Activated CD8-positive, alpha-beta memory T cell treated with anti-CD3 and anti-CD28 coated beads, Interleukin-2, amount 50 U/mL, for 48 hours (primary cell): ENCODE measurements at places on chromosomes 16 and 17.

DNA sequence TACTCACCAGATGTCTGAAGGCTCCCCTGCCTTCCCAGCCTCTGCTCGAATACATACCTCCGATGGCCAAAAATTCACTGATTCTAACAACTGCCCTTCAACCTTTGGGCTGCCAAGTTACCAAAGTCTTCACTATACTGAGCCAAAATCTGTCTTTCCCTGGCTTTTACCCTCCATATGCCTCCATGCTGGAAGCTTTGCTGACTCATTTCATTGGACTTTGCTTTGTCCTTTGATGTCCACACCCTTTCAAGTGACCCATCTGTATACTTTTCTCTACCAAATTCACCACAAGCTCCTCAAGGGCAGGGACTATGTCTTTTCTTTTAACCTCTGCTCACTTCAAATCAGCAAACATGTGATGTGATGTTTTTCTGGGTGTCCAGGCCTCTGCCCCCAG lies 21.0 kb upstream of the MTMR4 start:
- no peak for DNase-seq

- no peak for DNase-seq
Measured at GRCh38 chr16:89973235-89973634, 24.7 kb downstream of the DEF8 start.

GRCh38 chr17:29567554-29568330 lies 759 bp upstream of the TP53I13 start:
- peak; percentile 88 for DNase-seq

DNA sequence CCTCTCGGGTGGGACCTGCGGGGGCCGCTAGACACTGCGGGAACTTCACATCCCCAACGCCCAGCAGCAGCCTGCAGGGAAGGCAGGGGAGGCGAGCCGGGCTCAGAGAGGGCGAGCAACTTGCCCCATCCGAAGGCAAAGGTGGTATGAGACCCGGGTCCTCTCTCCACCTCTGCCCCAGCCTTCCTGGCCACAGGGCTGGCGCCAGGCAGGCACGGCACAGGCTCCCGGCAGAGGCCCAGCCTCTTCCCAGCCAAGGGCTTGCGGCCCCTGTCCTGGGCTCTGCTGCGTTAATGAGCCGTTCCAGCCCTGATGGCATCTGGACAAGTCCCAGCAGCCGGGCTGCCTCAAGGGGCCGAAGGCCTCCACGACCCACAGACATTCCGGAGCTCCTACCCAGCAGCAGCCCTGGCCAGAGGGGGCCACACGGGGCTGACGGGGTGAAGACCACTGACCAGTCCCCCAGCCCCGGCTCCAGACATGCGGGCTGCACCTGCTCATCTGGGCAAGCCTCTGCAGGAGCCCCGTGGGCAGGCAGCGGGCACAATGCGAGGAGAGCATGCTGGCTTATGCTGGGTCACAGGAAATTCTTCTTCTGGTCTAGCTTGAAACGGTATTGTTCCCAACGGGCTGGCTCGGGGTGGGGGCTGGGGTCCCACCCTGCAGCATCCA lies 1.2 kb upstream of the HS3ST6 start:
- DNase-seq = no peak

GRCh38 chr16:28072087-28072486 lies 8.6 kb upstream of the GSG1L start:
- no peak for DNase-seq

- no peak for DNase-seq
Measured at GRCh38 chr16:16014329-16015224, 65.2 kb downstream of the ABCC1 start.

- no peak for DNase-seq
Measured at GRCh38 chr17:77164483-77165091, 23.8 kb downstream of the SEC14L1 start.

- DNase-seq = no peak
Measured at GRCh38 chr16:25052530-25052929, 37.4 kb upstream of the ARHGAP17 start.

DNA sequence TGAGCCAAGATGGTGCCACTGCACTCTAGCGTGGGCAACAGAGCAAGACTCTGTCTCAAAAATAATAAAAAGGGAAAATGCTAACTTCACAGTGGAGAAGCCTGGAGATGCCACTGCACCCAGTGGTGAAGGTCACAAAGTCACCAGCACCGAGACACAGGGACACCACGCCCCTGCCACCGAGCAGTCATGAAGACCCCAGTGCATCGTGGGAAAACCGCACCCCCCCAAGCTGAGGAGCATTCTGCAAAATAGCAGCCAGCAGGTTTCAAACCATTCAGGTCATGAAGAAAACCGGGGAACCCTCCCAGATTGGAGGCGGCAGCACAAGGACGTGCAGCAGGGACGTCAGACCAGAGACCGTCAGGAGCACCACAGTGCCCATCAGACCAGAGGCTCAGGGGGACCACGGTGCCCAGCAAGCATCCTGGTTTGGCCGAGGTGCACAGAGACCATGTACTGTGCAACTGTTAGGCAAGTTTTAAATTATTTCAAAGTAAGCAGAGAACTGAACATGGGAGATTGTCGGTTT lies 13.7 kb downstream of the CHMP1A start:
- no peak for DNase-seq

- DNase-seq = no peak
Measured at GRCh38 chr17:57585341-57586195, 159.5 kb downstream of the CCDC182 start.

- no peak for DNase-seq
Measured at GRCh38 chr17:32268734-32269288, 3.2 kb downstream of the RHBDL3 start.

GRCh38 chr16:70257391-70257790 lies 5.7 kb upstream of the EXOSC6 start:
- DNase-seq = no peak

GRCh38 chr17:38742411-38743308 lies 5.5 kb downstream of the PCGF2 start:
- DNase-seq = no peak
